ENCODE measurements at places on chromosomes 3 and 15.
A peak's percentile ranks its signal among the peaks of the same experiment; 100 is the strongest.

- no peak for DNase-seq
Measured at GRCh38 chr3:39202094-39202493, 9.7 kb upstream of the XIRP1 start.

- DNase-seq, result no peak
Measured at GRCh38 chr3:13148561-13149329, 75.5 kb upstream of the IQSEC1 start.

DNA sequence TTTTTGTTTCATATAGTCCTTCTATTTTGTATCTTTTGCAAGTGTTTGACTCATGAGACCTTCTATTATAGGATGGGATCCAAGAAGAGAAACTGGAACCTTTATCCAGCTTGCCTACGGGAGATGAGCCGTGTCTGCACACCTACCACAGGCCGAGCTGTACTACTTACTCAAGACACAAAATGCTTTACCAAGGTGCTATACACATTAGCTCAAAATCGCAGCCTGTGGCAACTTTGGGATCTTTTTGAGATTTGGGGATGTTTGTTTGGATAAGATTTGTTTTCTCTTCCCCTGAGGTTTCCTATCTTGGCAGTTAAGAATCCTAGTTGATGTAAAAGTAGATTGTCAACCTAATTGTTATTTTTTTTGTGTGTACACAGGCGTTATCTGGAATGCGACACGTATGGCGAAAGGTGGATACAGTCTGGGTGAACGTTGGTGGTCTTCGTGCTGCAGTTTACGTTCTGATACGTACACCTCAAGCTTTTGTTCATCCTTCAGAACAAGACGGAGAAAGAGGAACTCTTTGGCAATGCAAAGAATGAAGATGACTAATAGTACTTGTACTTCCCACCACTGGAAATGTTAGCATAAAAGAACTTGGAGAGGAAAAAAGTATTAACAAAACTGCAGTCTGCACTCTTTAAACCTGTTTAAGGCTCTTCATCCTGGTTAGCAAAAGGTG is 13.1 kb upstream of the SETD5 start:
- DNase-seq, result no peak

- no peak for DNase-seq
Measured at GRCh38 chr3:332701-333100, 136.1 kb downstream of the CHL1 start.

- no peak for DNase-seq
Measured at GRCh38 chr15:64134345-64134829, 17.1 kb upstream of the SNX22 start.

GRCh38 chr3:187063286-187064121 is 75.8 kb downstream of the RPL39L start:
- DNase-seq, result peak; percentile 28

GRCh38 chr3:1404270-1404962 is 311.6 kb downstream of the CNTN6 start:
- DNase-seq, result no peak

- peak; percentile 34 for DNase-seq
Measured at GRCh38 chr15:56468401-56468800, 3.5 kb upstream of the MNS1 start.

GRCh38 chr3:127266186-127266585 is 21.7 kb downstream of the PRR20G start:
- DNase-seq, result no peak

GRCh38 chr15:29612096-29612495 is 210.2 kb downstream of the TJP1 start:
- peak; percentile 62 for DNase-seq

All from Daoy (cell line).